ENCODE measurements at places on chromosomes 7 and 10.

DNA sequence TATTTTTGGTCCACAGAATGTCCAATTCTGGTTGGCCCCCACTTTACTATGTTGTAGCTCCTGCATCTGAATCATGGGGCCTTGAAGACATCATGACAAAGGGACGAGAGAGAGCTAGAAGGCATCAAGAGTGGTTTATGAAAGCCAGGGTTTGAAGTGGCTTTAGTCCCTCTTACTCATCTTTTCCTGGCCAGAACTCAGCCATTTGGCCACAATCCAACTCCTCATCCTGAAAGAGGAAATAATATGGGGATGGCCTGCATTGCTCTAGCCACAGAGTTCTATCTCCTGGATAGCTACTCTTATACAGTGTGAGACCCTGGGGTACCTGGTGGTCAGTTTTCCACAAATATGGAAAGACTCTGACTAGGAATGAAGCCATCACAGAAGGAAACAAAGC is 418.9 kb downstream of the XPNPEP1 start:
- DNase-seq, result no peak

- no peak for DNase-seq
These were observed 41.6 kb upstream of the LYZL2 start for GRCh38 chr10:30671026-30671616.

DNA sequence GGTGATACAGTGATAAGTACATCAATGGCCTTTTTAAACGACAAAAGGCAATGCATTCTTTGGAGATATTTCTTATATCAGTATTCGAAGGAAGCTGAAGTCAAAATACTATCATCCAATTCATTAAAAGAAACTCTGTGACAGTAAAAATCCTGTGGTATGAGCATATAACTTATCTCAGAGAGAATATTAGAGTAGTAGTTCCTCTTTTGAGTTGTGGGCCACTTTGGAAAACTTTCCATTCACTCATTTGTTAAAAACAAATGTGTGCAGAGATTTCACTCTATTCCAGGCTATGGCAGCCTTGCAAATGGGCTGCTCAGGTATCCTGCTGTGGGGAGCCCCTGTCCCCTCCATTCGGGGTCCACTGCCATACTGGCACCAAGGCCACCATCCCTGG is 55.3 kb upstream of the ZNF438 start:
- DNase-seq, result no peak

GRCh38 chr7:101535351-101535751 is 93.7 kb downstream of the MYL10 start:
- no peak for DNase-seq

DNA sequence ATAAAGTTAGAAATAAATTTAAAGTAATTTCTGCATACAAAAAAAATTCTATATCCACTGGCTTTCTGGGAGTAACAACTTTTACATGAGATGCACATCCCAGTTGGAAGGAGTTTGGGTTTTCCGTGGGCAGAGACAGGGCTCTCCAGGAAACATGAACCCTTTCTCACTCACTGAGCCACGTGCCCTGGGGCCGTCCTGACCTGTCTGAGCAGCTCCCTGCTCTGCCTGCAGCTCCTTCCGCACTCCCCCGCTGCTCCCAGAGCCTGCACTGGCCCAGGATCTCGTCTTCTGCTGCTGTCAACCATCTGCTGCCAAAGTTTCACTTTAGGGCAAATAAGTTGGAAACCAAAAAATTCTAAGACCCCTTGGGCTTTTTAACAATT is 169.1 kb downstream of the DIP2C start:
- no peak for DNase-seq

GRCh38 chr7:64872351-64873154 is 30.5 kb upstream of the ZNF273 start:
- no peak for DNase-seq

DNA sequence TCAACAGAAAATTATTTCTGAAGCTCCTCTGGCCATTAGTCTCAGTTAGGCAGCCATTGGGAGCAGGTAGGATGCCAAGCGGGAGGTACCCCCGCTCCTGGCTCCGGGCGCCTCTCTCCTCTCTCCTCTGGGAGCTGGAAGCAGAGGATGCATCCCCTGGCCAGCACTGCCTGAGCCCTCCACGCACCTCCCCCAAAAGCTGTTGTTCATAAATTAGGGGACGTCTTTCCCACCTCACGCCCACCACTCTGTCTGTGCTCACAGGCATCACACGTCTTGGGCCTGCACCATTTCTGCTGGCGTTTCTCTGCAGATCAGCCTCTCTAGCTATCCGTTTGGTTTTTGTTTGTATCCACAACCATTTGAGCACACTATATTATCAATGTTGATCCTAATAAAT is 609.0 kb upstream of the FOXK1 start:
- DNase-seq, result no peak

- no peak for DNase-seq
These were observed 704 bp downstream of the ZNRF2 start for GRCh38 chr7:30285067-30285535.

- DNase-seq, result no peak
These were observed 240.0 kb downstream of the TEX36 start for GRCh38 chr10:125442856-125443540.

DNA sequence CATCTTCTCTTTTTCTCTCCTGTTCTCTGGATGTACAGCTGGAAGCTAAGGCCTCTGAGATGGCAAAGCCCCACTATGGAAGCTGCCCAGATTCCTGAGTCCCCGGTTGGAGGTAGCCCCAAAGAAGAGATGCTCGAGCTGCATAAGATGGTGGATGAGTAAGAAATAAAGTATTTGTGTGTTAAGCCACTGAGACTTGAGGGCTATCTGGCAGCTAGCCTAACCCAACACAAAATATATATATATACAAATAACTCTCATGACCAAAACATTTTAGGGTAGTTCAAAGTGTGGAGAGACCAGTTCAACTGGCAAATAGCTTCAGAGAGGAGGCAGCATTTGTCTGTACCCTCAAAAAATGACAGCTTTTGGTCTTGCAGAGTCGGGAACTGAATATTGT is 72.4 kb upstream of the PDE1C start:
- no peak for DNase-seq

DNA sequence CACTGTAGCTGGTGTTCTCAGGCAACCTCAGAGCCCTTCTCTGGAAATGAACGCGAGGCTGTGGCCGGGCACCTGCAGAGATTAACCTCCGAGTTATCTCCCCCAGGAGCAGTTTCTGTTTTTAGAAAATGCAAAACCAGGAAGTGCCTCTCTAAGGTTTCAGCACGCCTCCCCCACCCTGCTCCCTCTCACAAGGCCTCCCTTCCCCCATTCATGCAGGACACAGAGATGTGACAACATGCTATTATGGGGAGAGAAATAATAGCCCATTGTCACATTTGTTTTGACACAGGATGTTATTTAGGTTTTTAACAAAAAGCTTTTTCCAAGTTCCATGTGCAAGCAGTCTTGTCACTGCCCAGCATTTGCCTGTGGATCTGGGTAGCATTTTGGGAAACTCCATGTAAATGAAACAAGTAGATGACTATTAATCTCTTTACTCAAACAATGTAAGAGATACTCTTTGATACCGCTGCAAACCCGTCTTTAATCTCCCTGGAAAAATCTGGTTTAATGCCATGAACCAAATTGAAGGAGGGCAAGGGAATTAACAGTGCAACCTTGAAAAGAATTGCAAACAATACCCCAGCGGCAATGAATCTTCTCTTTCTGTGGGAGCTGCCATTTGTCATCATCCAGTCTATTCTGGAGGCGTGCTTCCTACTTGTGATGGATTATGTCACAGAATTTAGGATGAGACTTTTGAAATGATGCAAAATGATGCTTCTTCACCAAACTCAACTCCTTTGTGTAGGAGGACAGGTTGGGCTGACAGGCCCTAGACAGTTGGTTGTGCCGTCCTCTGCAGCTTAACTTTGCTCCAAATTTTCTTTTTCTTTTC is 86.5 kb upstream of the NMT2 start:
- no peak for DNase-seq

GRCh38 chr10:50469288-50469687 is 154.5 kb downstream of the SGMS1 start:
- DNase-seq, result no peak

GRCh38 chr10:100146398-100146797 is 39.4 kb downstream of the ERLIN1 start:
- DNase-seq, result no peak

- no peak for DNase-seq
These were observed 19.3 kb upstream of the ZNF680 start for GRCh38 chr7:64581926-64582894.

DNA sequence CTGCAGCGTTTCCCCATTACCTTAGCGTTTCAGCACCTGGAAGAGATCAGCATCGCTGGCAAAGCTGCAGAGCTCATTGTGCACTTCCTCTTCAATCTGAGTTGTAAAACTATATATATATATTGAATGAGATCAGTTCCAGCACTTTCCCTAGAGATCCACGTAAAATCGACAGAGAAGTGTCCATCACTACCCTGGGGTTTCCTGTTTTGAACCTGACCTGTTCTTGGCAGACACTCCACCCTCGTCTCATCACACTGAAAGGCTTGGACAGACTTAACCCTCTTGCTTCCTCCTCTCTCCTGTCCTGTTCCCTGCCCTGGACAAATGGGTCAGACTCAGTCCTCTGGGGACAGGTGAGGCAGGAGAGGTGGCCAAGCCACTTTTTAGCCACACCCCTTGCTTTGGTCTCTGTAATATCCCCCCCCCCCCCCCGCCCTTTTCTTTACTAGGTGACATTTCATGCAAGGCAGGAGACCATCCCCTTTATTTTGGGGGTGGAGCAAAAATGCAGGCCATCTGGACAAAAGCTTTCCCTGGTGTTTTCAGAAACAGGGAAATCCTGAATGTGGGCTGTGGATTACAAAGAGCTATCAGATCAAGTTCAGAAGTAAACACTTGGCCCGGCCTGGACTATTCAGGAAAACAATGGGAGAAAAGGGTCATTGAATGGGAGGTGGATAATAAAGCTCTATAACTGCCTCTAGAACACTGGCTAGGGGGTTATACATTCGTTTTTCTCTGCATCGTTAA is 83.7 kb upstream of the KDM7A start:
- no peak for DNase-seq

Data from stimulated activated CD8-positive, alpha-beta memory T cell treated with anti-CD3 and anti-CD28 coated beads, Interleukin-4, amount 100 ng/mL, for 1 hour (primary cell).